ENCODE measurements at places on chromosomes 2 and 18.

DNA sequence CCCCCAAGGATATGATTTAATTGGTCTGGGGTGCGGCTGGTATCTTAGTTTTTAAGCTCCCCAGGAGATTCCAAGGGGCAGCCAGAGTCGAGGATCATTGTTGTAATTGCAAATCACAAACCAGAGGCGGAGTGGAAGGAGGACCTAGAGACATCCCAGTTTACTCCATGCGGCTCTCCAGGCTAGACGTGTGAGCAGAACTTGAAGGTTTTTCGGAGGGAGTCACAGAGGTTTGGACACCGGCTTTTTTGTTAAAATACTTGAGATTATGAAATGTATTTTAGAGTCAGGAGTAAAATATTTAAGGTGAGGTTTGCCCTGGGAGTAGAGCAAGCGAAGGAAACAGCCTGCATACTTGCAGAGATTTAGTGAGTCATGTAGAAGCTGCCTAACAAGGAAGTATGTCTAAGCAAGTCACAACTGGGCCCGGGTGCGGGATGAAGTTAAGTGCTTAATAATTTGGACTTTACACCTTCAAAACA lies 39.5 kb downstream of the TGOLN2 start:
- no peak for DNase-seq

DNA sequence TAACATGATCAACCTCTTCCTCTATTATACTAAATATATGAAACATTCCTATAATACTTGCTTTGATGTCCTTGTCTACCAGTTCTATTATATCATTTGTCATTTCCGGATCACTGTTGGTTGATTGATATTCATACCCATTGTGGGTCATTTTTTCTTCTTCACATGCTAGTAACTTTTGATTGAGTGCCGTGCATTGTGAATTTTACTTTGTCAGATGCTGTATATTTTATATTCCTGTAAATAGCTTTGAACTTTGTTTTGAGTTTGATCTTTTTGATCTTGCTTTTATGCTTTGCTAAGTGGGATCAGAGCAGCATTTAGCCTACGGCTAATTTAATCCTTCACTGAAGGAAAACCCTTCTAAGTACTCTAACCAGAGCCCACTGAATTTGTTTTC lies 168.9 kb upstream of the RAB6C start:
- DNase-seq: no peak

GRCh38 chr2:160505256-160505655 lies 11.6 kb upstream of the RBMS1 start:
- no peak for DNase-seq

DNA sequence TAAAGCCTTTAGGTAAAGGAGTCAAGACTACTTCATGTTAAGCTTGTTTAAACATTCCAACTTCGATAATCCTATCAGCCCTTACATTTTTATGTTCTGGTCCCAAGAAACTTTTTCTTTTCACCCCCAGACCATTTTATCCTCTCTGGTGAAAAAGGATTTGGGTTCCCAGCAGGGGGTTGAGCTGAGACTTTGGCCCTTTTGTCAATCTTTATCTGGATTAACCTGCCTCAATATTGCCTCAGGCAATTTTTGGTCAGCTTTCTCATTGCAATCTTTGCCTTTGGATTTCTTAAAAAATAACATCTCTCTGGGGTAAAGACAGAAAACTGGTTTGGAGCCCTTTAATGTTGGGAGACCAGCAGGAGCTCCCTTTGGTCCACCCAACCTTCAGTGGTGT lies 33.9 kb upstream of the CSRNP3 start:
- DNase-seq: no peak

- no peak for DNase-seq
Observed at GRCh38 chr2:122516775-122517174, 761.3 kb downstream of the TSN start.

DNA sequence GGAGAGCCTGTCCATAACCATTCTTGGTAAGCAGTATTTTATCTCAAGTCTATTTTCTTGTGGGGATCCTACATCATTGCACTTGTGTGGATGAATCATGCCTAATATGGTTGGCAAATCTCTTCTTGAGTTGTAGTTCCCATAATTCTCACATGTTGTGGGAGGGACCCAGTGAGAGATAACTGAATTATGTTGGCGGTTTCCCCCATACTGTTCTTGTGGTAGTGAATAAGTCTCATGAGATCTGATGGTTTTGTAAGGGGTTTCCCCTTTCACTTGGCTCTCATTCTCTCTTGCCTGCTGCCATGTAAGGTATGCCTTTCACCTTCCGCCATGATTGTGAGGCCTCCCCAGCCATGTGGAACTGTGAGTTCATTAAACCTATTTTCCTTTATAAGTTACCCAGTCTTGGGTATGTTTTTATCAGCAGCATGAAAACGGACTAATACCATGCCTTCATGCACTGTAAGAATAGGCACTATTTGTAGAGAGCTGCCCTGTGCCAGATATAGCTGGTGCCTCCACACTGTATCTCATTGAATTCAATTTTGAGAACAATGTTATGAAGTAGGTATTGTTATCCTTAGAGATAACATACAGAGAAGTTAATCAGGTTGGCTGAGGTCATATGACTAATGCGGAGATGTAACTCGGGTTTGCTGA lies 148.3 kb downstream of the PLCL1 start:
- no peak for DNase-seq

DNA sequence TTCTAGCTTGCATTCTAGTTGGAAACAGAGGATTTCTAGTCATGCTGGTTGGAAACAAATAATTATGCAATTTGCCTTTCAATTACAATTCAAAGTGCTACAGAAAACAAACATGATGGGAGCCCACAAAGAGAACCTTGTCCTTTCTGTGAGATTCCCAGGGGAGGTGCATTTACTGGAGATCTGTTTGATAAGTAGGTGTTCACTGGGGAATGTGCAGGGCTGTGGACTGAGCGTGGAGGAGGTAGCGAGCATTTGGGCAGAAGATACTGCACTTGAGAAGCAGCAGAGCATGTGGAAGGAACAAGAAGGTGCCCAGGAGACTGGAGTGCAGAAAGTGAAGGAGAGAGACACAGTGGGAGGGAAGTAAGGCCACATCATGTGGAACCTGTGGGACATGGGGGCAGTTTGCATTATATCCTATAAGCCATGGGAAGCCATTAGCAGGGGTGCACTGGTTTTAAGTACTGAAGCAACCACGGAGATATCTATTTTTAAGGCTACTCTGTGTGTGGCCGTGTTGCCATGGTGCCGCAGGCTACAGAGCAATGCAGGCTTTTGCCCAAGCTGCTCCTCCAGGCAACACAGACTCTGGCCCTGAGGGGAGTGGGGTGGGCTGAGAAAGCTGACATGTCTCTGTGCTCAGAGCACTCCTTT lies 154.0 kb downstream of the ANTXR1 start:
- no peak for DNase-seq

DNA sequence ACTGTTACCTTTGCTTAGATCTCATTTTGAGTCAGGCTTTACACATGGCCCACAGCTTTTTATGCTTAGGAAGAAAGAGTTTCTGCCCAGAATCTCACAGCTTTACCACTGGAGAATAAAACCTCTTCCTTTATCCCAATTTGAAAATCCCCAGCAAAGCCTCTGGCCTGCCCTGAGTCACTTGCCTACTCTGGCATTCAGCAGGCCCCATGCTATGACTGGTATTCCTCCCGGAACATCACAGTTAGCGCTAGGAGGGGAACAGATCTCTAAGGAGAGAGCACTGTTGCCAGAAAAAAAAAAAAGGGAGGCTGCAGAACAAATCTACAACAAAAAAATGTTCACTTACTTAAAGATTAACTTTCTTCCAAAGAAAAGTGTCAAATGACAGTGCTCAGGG lies 152.9 kb upstream of the DNMT3A start:
- DNase-seq: no peak

- DNase-seq: no peak
Observed at GRCh38 chr2:234588054-234588430, 91.2 kb upstream of the ARL4C start.

DNA sequence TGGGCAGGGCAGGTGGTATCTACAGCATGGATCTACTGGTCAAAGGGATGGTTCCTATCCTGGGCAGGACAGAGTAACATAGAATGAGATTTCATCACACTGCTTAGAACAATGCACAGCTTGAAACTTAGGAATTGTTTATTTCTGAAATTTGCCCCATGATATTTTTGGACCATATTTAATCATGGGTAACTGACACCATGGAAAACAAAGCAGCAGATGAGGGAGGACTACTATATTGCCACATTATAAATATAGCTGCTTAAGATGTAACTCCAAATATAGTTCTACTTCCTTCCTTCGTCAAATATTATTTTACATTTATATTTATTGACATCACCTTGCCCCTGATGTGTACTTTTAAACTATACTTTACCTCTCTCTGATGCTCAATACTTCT lies 254.7 kb downstream of the PTPRM start:
- no peak for DNase-seq

- DNase-seq: no peak
Observed at GRCh38 chr2:221075203-221075602, 496.9 kb downstream of the EPHA4 start.

DNA sequence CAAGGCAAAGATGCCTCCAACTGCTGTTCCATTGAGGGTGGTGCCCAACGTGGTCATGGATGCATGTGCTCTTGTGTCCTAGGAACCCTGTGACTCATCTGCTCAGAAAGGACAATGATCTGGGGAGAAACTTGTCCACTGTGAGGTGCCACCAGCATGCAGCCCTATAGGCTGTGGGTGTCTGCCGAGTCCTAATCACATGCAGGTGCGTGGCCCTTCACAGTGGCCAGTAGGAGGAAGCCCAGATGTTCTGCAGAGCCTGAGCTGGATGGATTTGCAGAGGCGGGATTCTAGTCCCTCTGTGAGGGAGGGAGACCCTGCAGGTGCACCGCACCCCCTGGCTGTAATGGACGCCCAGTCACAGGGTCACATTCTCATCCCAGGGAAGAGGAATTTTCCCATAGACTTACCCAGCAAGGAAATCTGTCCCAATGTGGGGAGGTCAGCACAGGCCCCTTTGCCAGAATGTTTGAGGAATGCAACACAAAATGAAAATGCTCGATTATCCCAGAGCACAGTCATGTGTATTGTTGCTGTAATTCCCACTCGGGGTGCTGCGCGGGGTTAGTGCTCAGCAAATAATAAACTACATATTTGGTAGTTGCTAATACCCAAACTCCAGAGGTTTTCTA lies 13.9 kb downstream of the GDF7 start:
- DNase-seq: no peak

DNA sequence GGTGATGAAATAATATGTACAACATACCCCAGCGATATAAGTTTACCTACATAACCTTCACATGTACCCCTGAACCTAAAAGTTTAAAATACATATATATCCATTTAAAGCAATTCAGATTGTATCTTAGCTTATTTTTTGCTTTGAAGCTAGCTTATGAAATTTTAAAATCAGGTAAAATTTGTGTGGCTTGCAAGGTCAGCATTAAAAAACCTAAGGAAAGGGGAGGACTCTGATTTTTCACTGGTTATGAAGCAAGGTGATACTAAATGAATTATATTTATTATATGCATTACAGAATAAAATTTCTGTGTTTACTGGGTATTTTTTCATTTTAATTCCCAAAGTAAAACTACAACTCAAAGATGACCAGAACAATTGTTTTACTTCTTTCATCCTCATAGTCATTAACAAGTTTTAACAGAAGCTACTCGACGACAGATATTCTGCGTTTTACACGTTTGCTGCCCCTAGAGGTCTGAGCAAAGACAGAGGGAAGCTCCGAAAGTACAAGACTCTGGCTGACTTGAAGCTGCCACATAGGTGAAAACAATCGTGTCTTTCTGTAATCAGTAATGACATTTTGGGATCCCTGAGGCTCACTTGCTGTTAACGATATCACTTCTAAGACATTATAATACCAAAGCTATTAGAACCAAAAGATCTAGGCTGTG lies 17.1 kb downstream of the PKP4 start:
- DNase-seq: no peak

DNA sequence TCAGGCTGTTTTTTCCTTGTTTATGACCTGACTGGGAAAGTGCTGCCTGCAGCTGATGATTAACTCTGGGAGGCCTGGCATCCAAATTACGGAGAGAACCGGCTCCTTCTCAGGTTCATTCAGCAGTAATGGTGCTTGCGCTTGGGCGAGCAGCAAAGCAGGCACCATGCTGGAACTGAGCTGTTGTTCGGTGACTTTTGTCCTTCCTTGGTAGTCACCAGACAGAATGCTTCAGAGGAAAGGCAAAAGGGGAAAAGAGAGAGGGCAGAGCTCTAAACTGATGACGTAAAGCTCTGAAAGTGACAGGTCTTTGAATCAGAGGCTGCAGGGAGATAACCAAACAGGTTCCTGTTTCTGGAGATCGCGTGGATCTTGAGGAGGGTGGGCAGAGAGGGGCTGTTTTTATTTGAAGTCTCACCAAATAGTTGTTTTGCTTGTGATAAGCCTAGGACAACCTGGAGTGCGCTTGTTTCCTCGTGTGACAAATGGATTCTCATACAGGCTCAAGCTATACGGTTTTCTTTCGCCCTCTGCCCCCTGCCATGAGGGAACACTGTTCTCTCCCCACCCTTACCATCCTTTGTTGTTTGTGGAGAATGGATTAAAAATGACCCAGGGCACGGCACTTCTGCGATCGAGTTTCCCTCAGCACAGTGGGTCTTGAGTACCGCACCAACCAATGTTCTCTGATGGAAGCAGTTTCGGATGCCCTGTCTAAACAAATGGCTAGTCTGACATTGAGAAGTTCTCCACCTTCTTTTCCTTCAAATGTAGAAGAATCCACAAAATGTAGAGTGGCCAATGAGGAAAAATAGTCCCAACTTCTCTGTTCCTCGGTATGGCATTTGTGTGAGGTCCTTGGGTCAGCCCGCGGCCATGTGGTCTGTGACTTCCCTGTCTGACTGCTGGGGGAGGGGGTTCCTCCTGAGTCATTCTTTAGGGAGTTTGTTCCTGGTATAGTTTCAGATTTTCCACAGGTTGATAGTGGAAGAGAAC lies 1.3 kb downstream of the RASGRP3 start:
- no peak for DNase-seq

- no peak for DNase-seq
Observed at GRCh38 chr18:23114911-23115310, 20.4 kb upstream of the CABLES1 start.

Measured in DND-41 (cell line).